ENCODE measurements at places on chromosomes 16 and 17.

- DNase-seq: peak; percentile 14
Measured at GRCh38 chr16:2016407-2016922, 3.1 kb upstream of the NPW start.

GRCh38 chr16:10242916-10243315 lies 60.7 kb upstream of the GRIN2A start:
- DNase-seq: no peak

DNA sequence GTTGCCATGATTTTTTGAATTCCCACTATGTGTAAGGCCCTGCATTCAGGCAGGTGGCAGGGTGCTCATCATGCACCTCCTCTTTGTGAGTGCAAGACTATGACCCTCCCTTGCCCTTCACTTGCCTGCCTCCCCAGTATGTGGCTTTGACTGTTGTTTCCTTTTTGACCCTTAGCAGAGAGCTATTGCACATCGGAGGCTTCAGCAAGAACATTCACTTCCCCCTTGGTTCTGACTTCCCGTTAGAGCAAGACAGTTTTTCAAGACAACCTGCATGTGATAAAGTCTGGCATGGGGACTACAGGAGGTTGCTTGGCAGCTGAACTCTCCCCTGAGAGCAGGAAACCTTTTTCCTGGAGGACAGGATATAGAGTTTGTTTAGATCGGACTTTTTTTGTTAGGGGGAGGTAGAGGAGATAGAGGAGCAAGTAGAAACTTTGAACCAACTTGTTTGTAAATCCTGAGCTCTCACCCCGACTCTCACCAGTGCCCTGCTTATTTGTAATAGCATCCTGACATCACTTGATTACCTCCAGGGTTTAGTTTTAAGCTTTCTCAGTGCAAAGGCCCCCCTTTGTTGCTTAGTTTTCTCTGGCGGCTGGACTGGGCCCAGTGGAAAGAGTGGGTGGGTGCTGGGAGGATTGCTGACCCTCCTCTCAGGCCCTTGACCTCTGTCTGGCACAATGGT lies 34.3 kb downstream of the LIMD2 start:
- no peak for DNase-seq

DNA sequence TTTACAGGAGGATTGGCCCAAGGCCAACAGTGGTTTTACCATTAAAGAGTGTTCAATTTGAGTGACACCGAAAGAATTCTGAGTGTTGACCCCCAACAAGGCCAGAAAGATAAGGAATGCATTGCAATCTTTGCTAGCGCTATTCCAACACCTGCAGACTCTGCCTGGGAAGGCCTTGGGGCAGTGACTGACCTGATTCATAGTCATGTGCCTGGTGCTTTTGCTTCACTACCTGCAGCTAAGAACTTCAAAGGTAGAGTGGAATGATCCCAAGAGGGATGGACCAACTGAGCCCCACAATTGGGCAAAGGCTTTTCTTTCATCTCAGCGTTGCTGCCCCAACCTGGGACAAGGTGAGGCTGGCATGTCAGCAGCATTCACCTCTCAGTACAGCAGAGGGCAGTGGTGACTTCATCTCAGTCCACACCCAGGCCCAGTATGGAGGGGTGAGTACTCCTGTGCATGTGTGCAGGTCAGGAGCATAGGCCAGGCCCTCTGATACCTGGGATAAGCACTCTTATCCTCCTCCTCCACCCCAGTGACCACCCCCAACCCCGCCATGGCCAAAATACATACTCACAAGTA lies 149.6 kb upstream of the GNAO1 start:
- DNase-seq: peak; percentile 41

GRCh38 chr16:20747030-20747816 lies 5.6 kb upstream of the THUMPD1 start:
- no peak for DNase-seq

- DNase-seq: no peak
Measured at GRCh38 chr16:81073560-81074330, 3.3 kb downstream of the C16orf46 start.

- no peak for DNase-seq
Measured at GRCh38 chr16:3907586-3907985, 27.1 kb upstream of the CREBBP start.

DNA sequence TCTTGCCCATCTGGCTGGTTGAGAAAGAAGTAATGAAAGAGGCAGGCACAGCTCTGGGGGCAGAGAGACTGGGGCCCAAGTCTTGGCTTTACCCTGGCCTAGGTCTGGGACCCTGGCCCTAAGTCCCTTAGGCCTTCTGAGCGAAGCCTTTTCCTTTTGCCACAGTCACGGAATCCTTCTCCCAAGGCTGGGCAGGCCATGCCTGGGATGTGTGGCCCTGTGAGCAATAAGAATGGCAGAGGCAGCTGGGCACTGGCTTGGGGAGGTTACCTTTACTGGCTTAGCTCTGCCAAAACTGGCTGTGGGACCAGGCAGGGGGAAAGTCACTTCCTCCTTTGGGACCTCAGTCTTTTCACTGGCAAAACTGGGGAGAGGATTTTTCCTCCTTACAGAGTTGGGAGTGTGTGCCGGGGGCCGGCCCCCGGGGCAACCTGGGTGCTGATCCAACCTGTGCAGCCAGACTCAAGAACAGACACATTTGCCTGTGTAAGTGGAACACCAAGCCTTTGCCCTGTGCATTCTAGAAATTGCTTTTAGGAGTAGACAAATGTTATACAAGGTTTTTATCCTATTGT lies 12.9 kb downstream of the FOXF1 start:
- no peak for DNase-seq

GRCh38 chr16:30470632-30470995 lies 1.9 kb upstream of the ITGAL start:
- DNase-seq: no peak

DNA sequence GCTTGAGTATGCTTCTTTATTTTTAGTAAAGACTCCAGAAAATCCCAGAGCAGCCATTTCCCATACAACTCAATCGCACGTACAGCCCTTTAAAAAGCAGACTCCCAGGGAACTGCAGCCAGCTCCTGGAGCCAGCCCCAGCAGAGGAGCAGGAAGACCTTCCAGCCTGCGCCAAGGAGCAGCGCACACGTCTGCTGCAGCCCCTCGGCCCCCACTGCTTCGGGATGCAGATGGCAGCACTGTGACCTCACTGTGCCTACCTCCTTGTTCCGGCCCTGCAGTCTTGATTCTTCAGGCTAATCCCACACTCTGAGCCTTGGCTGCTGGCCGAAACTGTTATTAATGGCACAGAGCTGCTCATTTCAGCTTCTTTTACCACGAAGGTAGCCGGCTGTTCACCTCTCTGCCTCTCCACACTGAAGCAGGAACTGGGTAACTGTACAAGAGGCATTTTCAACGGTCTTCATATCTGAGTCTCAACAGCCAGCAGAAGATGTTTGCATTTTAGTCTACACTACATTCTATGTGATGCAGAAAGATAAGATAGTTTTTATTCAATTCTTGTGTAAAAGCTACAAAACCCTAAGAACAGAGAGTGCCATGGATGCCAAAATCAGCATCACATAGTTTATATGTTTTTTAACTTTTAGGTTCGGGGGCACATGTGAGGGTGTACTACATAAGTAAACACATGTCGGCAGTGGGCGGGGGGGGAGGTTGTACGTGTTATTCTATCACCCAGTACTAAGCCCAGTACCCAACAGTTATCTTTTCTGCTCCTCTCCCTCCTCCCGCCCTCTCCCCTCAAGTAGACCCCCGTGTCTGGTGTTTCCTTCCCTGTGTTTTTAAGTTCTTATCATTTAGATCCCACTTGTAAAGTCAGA lies 130.9 kb downstream of the ANKRD11 start:
- no peak for DNase-seq

- peak; percentile 15 for DNase-seq
Measured at GRCh38 chr16:73616166-73616753, 568.3 kb upstream of the ZFHX3 start.

Data from NCI-H2081 (cell line).